ENCODE measurements at places on chromosomes 6 and 20.

- DNase-seq, result peak; percentile 72
Measured at GRCh38 chr6:89412071-89413005, at the start of gene RRAGD. Gene RRAGD, minus strand, starts transcription at chr6:89412273. Its CDS starts 280 bp downstream, at chr6:89411993.

DNA sequence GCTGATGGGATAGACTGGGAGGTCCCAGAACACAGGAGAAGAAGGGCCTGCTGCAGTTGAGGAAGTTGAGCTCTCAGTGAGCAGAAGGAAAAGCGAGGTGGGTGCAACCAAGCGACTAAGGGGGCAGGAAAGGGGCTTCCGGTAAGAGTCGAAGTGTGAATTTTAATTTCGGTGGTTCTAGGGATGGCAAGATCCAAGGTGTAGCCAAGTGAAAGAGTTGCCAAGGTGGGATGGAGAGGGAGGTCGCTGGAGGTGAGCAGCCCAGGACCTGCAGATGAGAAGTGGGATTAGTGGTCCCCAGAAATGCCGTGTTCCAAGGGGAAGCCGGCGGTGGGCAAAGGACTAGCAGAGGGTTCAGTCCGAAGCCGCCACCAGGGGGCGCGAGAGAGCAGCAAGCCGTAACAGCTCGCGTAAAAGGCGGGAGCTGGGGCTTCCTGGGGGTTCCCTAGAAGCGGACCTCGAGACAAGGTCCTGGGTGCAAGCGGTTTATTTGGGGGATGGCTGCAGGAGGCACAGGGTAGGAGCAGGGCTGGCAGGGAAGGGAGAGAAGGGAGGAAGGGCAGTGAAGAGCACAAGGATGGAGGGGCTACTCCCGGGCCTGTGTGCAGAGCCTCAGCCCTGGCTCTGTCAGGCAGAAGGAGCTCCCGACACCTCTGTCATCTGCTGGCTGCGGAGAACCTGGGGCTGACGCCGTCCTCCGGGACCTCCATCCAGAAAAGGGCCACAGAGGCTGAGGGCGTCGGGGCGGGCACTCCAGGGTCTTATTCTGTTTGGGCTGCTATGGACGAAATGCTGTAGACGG is 103.6 kb downstream of the PAX1 start:
- DNase-seq, result peak; percentile 18

DNA sequence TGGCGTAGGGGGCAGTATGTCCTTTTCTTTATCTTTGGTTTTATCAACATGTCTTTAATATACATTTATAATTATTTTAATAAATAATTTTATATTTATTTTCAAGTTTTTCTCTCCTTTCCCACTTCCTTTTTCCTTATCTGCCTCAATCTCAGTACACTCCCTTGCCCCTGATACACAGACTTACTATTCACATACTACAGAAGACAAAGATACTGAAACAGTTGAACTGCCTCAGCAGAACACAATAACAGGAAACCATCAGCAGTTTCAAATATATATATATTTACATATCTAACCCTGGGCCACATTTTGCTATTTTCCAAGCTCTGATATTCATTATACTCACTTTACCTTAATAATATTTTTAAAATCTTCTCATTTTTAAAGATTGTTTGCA is 19.8 kb downstream of the IBTK start:
- DNase-seq, result no peak

DNA sequence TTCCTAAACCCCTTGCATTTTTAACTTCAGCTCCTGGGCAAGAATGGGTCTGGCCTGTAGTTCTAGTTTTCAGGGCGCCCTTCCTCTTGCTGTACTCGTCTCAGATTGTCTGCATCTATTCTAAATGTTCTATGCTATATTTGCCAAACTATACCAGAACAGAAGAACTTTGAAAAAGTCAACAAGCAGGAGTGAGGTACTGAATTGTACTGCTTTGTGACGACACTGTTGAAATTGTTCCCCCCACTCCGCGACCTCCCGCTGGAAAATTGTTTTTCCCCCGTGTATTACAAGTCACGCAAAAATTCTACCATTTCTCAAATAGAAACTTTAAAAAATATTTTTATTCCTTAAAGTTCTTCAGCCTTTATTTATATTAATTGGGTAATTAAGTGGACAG is 73.9 kb downstream of the CBFA2T2 start:
- no peak for DNase-seq

DNA sequence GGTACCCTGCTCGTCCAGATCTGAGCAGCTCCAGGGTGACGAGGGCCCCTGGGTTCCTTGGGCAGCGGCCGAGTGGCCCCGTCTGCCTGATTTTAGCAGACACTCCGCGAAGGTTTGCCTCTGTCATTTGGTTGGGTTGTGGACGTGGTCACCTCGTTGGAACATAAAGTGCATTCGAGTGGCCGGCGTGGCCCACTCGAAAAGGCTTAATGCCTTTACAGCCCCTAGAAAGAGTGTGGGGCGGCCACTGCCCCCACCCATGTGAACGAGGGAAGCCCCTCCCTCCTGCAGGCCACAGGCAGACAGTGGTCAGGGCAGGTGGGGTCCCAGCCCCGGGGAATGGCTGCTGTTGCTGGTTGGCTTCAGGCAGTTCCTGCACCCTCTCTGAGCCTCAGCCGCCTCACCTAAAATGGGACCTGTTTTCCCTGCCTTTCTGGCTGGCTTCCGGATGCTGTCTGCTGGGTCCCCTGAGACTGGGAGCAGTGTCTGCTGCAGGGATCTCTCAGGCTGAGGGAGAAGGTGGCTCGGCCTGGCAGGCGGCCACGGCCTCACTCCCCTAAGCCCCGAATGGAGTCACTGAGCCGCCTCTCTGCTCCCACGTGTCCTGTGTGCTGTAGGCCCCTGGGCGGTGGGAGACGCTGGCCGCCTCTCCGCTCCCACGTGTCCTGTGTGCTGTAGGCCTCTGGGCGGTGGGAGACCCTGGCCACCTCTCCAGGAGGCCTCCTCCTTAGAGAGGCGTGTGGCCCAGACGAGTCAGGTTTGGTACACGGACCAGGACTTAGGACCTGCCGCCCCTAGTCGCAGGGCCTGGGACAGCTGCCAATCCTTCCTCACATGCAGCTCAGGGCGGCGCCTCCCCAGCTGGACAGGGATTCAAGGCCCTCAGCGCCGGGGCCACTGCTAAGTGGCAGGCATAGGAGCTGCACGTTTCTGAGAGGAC is 233.0 kb downstream of the ERMARD start:
- DNase-seq, result no peak

- DNase-seq, result no peak
Measured at GRCh38 chr6:67131827-67132226, 1424.8 kb upstream of the EYS start.

DNA sequence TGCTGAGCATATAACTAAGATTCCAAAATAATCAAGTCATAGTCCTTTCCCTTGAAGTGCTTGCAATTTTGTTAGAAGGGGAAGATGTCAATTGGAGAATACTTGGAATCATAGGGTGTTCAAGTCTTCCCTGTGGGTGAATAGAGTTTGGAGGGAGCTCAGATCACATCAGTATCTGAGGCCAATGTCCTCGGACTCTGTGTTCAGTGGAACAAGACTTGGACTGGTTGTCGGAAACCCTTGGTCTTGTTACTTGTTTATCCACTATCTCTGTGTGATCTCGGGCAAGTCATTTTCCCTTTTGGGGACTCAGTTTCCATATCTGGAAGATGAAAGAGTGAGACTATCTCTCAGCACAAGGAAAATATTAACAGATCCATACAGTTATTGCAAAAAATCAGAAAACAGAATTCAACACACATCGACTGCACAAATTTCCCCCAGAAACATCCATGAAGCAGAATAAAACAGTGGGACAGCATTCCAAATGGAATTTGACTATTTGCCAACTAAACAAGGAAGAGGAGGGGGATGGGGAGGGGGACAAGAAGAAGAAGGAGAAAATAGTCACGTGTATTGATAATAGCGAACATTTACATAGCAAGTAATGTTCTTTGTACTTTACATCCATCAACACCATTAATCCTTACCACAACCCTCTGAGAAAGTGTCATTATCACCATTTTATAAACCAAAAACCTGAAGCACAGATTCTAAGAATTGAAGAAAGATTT is 3.9 kb upstream of the EDEM2 start:
- no peak for DNase-seq

GRCh38 chr6:44021589-44022295 is 105.5 kb downstream of the MRPL14 start:
- DNase-seq, result no peak

DNA sequence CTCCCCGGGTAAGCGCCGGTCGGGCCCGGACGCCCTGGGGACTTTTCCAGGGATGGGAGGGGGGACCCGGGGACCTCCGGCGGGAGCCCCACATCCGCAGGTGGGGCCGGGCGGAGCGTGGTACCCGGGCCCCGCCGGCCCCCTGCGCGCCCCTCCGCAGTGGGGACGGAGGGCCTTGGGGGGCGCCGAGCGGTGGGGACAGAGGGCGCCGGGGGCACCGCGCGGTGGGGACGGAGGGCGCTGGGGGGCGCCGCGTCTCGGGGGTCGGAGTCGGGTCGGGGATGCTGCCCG is 270 bp downstream of the PLEKHG1 start:
- DNase-seq, result no peak

GRCh38 chr6:41692080-41692675 is 43.2 kb downstream of the TFEB start:
- DNase-seq, result no peak

GRCh38 chr6:91694016-91694654 is 1107.3 kb upstream of the MAP3K7 start:
- no peak for DNase-seq

- DNase-seq, result no peak
Measured at GRCh38 chr6:107812234-107812769, 11.8 kb downstream of the SCML4 start.

DNA sequence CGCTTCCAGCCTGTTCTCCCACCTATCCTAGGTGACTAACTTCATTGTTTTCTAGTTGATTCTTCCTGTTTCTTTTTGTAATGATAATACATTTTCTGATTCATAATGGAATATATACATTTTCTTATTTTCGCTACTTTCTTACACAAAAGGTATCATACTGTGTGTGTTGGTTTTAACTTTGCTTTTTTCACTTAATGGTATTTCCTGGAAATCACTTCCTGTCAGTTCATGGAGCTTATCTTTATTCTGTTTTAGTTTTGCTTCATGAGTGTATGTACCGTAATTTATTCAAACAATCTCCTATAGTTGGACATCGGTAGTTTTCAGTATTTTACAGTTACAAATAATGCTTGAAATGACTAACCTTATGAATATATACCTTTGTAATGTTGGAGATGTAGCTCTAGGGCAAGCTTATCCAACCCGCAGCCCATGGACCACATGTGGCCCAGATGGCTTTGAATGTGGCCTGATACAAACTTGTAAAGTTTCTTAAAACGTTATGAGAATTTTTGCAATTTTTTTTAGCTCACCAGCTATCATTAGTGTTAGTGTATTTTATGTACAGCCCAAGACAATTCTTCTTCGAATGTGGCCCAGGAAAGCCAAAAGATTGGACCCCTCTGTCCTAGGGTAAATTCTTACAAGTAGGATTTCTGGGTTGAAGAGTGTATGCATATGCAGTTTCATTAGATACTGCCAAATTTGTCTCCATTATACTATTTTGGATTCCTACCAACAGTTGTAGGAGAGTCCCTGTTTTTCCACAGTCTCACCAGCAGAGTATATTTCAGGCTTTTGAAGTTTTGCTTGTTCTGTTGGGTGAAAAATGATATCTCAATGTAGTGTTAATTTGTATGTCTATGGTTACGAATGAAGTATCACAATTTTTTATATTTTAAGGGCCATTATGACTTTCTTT is 16.7 kb downstream of the TRMT11 start:
- DNase-seq, result no peak

GRCh38 chr6:15929685-15930084 is 199.2 kb upstream of the MYLIP start:
- peak; percentile 80 for DNase-seq

DNA sequence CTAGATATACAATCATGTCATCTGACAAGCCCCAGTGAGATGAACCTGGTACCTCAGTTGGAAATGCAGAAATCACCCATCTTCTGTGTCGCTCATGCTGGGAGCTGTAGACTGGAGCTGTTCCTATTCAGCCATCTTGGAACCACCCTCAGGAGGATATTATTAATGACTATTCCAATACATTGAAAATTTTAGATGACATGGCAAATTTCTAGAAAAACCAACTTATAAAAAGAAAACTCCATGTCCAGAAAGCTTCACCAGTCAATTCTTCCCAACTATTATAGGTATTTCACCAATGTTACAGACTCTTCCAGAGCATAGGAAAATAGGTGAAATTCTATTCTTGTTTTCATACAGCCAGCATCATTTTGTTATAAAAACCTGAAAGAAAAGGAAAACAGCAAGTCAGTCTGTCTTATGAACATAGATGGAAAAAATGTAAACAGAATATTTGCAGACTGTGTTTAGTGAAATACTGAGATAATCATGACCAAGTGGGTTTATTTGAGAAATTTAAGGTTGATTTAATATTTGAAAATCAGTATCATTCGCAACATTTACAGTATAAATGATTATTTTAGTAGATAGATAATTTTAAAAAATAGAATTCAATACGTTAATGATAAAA is 43.3 kb downstream of the ATRN start:
- DNase-seq, result no peak

GRCh38 chr6:10687582-10687981 is 6.8 kb downstream of the C6orf52 start:
- no peak for DNase-seq

DNA sequence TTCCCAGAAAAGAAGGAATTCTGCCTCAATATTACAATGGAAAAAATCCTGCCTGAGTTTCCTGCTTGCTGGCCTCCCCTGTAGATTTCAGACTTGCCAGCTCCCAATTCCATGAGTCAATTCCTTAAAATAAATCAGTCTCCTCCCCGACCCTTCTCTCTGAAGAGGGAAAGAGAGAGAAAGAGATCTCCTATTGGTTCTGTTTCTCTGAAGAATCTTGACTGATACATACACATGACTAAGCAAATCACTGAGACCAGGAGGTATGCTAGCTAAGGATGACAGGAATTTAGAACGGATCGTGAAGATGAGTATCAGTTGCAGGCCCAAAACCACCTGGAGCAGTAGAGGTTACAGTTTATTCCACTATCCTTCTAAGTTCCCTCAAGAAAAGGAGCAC is 11.3 kb upstream of the RBM24 start:
- no peak for DNase-seq

DNA sequence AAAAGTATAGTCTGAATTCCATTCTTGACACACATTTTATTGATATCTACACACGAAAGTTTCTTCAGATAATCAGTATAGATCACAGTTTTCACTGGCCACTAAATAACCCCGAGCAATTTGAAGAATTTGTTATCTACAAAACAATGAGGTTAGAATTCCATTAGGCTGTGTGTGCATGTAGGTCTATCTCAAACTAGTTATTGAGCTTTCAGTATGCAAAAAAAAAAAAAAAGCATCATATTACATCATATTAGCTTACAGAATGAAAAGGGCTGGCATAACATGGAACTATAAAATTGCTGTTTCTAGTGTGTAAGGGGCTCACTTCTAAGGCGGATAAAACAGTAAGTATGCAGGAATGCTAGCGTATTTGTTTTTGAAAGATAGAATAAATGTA is 59.5 kb upstream of the ADGRG6 start:
- no peak for DNase-seq

GRCh38 chr6:53827531-53827930 is 32.7 kb downstream of the LRRC1 start:
- no peak for DNase-seq

GRCh38 chr6:135289816-135290215 is 108.7 kb downstream of the MYB start:
- DNase-seq, result no peak
